ENCODE measurements at places on chromosomes 12 and 14.

- no peak for DNase-seq
Observed at GRCh38 chr14:77037938-77038568, 9.5 kb upstream of the IRF2BPL start.

DNA sequence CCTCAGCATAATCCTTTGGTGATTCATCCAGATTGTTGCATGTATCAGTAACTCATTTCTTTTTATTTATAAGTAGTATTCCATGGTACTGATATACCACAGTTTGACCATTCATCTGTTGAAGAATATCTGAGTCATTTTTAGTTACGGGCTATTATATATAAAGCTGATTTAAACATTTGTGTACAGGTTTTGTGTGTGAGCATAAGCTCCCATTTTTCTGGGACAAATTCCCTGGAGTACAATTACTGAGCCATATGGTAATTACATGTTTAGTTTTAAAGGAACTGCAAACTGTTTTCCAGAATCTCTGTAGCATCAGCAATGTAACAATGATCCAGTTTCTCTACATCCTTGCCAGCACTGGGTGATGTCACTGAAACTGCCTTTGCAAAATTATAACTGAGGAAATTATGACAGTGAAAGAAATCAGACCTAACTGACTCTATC, 236.2 kb upstream of the KRR1 start:
- no peak for DNase-seq

DNA sequence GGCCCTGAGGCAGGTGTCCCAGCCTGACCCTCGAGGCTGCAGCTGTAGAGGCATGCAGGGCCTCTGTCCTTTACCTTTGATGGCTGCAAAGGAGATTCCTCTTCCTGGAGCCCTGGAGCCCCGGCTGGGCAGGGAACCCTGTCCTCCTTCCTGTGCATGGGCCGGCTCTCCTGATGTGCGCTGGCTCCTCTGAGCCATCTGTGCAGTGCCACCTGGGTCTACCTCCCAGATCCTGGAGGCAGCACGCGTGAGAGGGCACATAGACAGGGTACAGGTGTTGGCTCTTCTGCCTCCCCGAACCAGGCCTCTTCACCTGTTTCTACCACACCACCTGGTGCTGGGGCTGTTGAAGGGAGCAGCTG, 115.1 kb downstream of the BEGAIN start:
- no peak for DNase-seq

- DNase-seq, result no peak
Observed at GRCh38 chr14:50064993-50065392, 51.4 kb downstream of the VCPKMT start.

DNA sequence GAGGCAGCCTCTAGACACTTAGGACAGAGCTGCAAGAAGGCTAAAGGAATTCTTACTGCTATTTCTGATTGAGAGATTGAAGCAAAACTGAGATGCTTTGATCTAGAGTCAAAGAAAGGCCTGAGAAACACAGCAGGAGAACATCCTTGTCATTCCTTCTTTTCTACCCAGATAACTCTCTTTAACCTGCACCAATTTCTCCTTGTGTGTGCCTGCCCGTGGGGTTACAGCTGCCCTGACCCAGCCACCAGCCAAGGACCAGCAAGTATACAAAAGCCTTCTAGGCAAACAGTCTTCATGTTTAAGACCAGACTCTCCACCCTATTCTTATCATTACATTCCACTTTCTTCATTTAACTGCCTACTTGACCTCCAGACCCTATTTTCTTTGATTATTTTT, 81.7 kb upstream of the PRB2 start:
- no peak for DNase-seq

DNA sequence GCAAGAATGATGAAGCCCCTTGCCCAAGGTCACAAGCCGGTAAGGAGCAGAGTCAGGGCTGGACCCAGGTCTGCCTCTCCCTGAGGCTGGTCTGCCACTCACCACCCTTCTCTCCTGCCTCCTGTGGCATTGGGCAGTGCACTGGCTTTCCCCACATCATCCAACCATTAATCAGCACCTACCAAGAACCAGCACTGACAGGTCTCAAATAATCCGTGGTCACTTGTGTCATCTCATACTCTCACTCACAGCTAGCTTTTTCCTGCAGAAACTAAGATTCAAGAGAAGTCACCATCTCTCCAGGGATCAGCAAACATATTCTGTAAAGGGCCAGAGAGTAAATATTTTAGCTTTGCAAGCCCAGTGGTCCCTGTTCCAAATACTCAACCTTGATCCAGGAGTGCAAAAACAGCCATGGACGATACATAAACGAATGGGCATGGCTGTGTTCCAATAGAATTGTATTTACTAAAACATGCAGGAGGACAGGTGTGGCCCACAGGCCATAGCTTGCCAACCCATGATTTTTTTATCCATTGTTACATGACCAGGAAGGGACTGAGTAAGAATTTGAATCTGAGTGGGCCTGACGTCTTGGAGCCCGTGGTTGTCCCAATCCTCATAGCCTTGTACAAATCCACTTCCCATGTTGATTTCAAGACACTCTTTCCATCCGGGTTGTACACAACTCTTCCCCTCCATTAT, 374.2 kb downstream of the BCL11B start:
- no peak for DNase-seq

DNA sequence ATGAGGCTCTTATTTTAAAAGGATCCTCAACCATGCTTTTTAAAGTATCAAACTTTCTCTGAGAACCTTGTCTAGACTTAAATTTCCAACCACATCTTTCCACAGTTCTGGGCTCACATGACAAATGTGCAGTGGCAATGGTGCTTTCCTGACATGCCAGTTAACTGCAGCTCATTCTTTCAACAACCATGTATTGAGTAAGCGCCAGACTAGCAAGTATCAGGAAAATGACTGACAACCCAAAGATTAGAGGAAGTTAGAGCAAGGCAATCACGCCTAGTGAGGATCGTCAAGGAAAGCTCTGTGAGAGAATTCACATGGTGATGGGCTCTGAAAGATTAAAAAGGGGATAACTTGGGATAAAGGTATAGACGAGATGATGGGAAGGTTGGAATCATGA, 35.8 kb downstream of the FLVCR2 start:
- no peak for DNase-seq

DNA sequence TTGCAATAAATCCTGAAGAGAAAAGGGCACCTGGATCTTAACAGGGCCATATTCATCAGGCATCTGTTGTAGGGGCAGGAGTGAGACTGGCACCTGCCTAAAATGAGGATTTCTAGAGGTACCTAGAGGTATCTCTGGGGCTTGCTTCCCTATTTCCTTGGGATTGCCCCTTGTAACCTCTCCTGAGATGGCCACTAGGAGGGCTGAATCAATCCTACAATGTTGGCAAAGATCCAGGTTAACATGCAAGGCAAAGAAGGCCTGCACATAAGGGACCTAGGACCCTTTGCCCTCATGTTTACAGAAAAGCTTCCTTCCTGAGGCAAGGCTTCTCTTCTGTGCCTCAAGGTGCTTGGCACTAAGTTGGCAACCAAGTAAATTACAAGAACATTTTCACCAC, 25.8 kb upstream of the CLEC4E start:
- DNase-seq, result no peak

- no peak for DNase-seq
Observed at GRCh38 chr14:61866932-61867920, 105.0 kb downstream of the SNAPC1 start.

GRCh38 chr12:15044471-15044870, 71.6 kb downstream of the PDE6H start:
- DNase-seq, result no peak

- no peak for DNase-seq
Observed at GRCh38 chr14:93690146-93690545, 98.1 kb downstream of the PRIMA1 start.

GRCh38 chr14:101456246-101457175, 104.8 kb upstream of the DIO3 start:
- no peak for DNase-seq

DNA sequence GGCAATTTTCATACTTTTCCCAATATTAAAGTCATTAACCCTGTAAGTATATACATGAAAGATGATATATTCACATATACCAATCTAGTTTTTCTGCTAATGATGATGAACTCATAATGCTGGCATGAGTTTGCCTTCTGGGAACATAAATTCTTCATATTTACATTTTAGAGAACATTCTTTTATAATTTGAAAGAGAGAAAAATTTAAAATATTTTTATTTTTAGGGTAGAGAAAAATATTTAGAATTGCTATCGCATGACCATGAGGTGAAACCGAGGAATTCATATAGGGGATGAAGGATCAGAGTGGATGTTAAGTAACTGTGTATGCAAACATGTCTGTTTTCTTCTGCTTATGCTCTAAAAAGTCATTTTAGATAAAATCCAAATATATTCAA, 825.3 kb upstream of the FLRT2 start:
- no peak for DNase-seq

GRCh38 chr12:106251631-106252455, 4.0 kb upstream of the CKAP4 start:
- DNase-seq, result no peak

DNA sequence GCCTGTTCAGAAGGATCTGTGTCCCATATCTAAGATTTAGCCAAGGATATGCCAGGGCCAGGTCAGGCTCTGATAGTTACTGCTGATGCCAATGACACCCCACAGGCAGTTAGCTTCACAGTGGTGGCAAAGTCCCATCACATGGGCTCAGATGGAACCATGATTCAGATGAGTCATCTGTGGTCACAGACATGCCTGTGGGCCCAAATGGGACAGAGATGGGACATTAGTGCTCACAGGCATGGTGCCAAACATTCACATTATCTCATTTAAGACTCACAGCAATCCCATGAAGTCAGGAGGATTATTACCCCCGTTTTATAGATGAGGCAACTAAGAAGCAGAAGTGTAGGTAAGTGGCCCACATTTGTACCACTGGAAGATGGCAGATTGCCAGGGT, 207.8 kb downstream of the DPF3 start:
- no peak for DNase-seq

DNA sequence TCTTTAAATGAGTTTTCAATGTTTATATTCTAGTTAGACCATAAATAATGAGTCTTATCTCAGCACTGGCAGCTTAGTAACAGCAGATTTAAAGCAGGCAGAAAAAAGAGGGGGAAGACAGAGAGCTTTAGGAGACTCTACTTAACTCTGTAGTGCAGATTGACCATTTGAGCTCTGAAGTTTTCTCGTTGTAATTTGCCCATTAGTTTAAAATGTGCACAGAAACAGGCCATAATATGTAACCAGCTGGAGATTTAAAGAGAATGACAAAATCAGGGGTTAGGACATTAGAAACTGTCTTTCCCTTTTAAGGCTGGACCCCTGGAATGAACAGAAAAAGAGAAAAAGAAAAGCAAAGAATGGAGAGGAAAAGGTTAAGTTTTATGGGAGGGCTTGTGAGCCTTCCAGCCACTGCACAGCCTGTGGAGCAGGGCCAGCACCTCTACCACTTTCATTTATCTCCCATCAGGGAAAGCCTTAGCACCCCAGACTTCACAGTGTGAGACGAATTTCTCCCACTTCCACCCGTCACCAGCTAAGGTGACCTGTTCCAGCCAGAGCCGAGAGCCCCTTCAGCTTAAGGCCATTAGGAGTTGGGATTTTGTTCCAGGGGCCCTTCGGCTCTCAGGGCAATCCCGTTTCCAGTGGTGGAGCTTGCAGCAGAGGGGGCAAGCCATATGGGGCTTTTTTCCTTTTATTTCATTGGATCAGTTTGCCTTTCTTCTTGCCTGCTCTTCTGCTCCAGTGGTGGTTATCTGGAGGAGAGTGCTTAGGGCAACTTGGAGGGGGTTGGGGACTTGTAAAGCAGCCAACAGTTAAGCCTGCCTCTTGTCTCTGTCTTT, 8.0 kb downstream of the IL22 start:
- DNase-seq, result no peak

- no peak for DNase-seq
Observed at GRCh38 chr12:112131686-112132085, 6.3 kb downstream of the TRAFD1 start.

DNA sequence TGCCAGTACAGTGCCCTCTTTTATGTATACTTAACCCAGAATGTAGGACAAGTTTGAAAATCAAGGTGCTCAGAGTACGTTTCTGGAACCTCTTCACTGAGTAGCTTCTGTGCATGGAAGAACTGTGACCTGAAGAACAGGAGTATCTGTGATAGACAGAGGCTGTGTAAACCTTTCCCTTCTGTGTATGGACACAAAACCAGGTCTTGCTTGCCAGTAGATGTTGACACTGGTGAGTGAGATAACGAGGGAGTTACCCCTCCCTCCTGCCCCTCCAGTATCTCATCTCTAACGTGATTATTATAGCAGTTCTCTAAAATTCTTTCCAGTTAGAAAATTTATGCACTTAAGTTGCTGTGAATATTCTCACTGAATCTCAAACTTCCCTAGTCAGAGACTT, 170.8 kb downstream of the RPL10L start:
- DNase-seq, result no peak

GRCh38 chr12:58502226-58502625, 418.1 kb downstream of the LRIG3 start:
- no peak for DNase-seq

- DNase-seq, result no peak
Observed at GRCh38 chr14:65433157-65433556, 20.6 kb downstream of the FUT8 start.

- DNase-seq, result no peak
Observed at GRCh38 chr12:26520109-26520508, 312.9 kb downstream of the ITPR2 start.

GRCh38 chr14:21014761-21015190, 10.1 kb downstream of the NDRG2 start:
- DNase-seq, result peak; percentile 59

GRCh38 chr14:61644175-61644574, 51.1 kb upstream of the HIF1A start:
- DNase-seq, result no peak

DNA sequence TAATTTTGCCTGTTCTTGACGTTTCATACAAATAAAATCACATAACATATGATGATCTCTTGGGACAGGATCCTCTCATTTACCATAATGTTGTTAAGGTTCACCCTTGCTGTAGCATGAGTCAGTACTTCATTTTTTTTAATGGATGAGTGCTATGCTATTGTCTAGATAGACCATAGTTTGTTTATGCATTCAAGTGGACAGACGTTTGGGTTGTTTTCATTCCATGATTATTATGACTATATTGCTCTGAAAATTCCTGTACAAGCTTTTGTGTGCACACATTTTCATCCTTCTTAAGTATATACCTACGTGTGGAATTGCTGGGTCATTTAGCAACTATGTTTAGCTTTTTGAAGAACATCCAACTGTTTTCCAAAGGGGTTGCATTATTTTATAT, 325.6 kb upstream of the TMEM132C start:
- DNase-seq, result no peak

GRCh38 chr14:92473969-92474535, 39.5 kb upstream of the RIN3 start:
- DNase-seq, result no peak

DNA sequence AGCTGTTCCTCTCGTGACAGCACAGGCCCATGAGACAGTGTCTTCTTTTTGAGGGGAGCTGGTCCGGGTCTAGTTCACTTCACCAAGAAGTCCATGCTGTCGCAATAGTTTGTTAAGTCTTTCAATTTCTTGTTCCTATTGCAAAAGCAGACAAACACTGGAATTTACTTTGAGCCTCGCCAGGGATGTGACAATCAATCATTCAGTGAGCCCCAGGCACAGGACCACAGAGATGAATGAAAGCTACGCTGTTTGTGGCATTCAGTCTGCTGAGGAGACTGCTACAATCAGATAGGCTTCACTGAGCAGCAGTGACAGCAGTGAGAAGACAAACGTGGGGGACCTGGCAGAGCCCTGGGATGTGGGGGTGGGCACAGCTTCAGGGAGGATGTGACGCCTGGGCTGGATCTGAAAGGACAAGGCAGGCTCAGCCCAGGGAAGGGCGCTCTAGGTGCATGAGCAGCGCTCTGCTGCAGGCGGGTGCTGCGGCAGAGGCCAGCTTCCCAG, 35.5 kb downstream of the TCTN1 start:
- DNase-seq, result no peak

Data from stimulated activated CD4-positive, alpha-beta T cell treated with anti-CD3 and anti-CD28 coated beads, TNF-alpha, amount 100 ng/mL, for 1 hour (primary cell).